ENCODE measurements at places on chromosomes 7 and 10. TPM values are rescaled to one million over a fixed set of nuclear protein-coding genes. Genes with fewer than 3 reads are reported as not detected.

Gene RNF32
- 2.7 TPM for total RNA-seq

DNA sequence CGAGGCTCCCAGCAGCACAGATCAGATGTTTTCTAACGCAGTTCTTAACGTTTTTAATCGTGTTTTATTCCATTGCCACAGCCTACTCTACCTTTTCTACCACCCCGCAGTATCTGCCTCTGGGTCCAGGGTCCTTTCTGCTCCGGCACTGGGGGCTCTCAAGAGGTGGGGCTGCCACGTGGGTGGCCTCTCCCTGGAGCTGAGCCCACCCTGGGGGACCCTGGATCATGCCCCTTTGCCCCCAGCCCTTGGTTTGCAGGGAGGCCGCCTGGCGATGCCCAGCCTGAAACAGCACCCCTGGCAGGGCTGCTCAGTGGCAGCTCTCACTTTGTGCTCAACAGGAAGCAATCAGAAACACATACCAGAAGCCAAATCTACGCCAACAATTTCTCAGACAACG is 25.3 kb downstream of the PDIA4 start:
- no peak for DNase-seq

Gene SYT15B
- 1.5 TPM for total RNA-seq

DNA sequence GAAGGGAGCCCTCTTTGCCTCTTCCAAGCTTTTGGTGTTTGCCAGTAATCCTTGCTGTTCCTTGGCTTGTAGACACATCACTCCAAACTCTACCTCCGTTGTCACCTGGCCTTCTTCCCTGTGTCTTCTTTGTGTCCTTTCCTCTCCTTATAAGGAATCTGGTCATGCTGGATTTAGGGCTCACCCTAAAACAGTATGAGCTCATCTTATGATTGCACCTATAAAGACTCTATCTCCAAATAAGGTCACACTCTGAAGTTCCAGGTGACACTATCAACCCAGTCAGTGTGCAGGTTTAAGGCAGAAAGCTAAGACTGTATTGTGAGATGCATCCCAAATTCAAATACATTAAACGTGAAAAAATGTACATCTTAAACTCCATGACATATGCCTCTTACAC is 49.0 kb upstream of the ZRANB1 start:
- no peak for DNase-seq
